ENCODE measurements at places on chromosomes 7 and 10. TPM values are rescaled to one million over a fixed set of nuclear protein-coding genes. Genes with fewer than 3 reads are reported as not detected.
A peak's percentile ranks its signal among the peaks of the same experiment; 100 is the strongest.

- no peaks in the 10 kb centered on the region for H3K27me3 ChIP-seq
- H3K36me3 ChIP-seq, result no peaks in the 10 kb centered on the region
- peak overlapping the region; percentile 48 for H3K27ac ChIP-seq
- no peak overlapping the region for H3K4me3 ChIP-seq
- peak; percentile 80 for DNase-seq
- peaks cover 36% of the 10 kb centered on the region for H3K4me1 ChIP-seq
These were observed 59.9 kb downstream of the MAP3K8 start for GRCh38 chr10:30493609-30494530.

DNA sequence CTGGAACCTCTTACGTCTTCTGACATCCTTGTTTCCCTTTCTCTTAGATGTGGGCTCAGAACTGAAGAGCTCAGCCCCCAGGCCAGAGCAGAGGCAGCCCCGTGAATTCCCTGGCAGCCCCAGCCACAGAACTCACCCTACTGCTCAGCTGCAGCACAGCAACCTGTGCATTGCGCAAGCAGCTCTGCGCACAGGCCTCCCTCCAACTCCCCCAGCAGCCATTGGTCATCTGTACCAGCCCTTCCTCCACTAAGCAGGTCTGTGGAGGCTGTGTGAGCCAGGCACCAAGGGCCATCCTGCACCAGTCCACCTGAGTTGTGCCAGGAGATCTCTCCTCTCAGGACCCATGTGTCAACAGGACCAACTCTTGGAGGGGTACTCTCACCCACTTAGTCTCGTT lies 54.5 kb downstream of the ZNF33B start:
- no peak for DNase-seq
- H3K36me3 ChIP-seq, result peaks cover 12% of the 10 kb centered on the region
- no peaks in the 10 kb centered on the region for H3K4me1 ChIP-seq
- no peak overlapping the region for H3K4me3 ChIP-seq
- H3K27me3 ChIP-seq, result no peaks in the 10 kb centered on the region
- no peak overlapping the region for H3K27ac ChIP-seq

EZH2 gene
- 3.5 TPM for total RNA-seq

GRCh38 chr7:17408245-17408903 lies 109.9 kb downstream of the AHR start:
- H3K4me3 ChIP-seq, result no peak overlapping the region
- H3K27ac ChIP-seq, result no peak overlapping the region
- DNase-seq, result peak; percentile 52
- no peaks in the 10 kb centered on the region for H3K36me3 ChIP-seq
- no peaks in the 10 kb centered on the region for H3K27me3 ChIP-seq
- peaks cover 28% of the 10 kb centered on the region for H3K4me1 ChIP-seq

- H3K27ac ChIP-seq, result no peak overlapping the region
- no peak overlapping the region for H3K4me3 ChIP-seq
- H3K36me3 ChIP-seq, result no peaks in the 10 kb centered on the region
- no peaks in the 10 kb centered on the region for H3K4me1 ChIP-seq
These were observed 12.3 kb downstream of the LRIT2 start for GRCh38 chr10:84213076-84213475.

DNA sequence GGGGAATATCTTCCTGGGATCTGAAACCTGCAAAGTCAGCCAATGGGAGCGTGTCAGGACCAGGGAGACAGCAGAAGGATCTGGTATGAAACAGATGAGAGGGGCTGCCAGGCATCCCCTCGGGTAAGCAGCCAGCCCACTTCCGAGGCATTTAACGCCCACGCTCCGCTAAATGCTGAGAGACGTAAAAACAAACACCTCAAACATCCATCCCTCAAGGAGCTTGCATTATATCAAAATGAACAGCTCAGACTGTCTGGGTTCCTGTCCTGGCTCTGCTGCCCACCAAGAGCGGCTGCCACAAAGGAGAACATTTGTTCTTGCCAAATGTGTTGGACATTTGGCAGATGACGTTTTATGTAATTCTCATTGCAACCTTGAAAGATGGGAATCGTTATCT lies 7.0 kb upstream of the SERPINE1 start:
- H3K4me3 ChIP-seq, result no peak overlapping the region
- no peaks in the 10 kb centered on the region for H3K36me3 ChIP-seq
- no peaks in the 10 kb centered on the region for H3K27me3 ChIP-seq
- no peak overlapping the region for H3K27ac ChIP-seq
- DNase-seq, result no peak

- H3K36me3 ChIP-seq, result no peaks in the 10 kb centered on the region
- no peak overlapping the region for H3K27ac ChIP-seq
These were observed 373.6 kb upstream of the GHITM start for GRCh38 chr10:83765731-83766130.

DNA sequence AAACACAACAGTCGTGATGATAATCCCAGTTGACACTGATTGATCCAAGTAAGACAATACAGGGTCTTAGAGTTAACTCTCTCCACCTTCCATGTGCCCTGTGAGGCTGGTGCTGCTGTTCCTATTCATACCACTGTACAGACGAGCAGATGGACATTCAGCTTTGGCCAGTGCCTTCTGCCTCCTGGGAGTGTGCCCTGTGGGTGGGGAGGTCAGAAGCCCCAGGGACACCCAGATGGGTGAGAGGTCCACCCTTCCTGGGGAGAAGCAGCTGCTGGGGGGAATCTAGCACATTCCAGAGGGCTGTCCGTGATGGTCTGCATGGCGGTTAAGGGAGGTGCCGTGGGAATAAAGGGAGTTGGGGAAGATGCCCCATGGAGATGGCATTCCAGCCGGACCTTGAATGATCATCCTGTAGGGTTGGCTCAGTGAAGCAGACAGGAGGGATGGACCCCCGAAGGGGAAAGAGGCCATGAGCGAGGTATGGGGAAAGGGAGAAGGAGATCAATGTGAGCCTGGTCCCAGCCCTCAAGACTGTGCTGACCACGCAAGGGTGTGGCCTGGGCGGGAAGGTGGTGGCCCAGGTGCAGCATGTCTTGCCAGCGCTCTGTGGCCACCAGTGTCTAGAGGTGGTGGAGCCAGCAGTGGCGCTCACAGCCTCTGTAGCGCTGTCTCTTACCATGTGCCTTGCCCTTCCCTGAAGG lies 74.0 kb downstream of the ADCY1 start:
- H3K36me3 ChIP-seq, result no peaks in the 10 kb centered on the region
- H3K4me1 ChIP-seq, result peaks cover 7% of the 10 kb centered on the region
- no peak for DNase-seq
- H3K27me3 ChIP-seq, result no peaks in the 10 kb centered on the region
- no peak overlapping the region for H3K4me3 ChIP-seq

DNA sequence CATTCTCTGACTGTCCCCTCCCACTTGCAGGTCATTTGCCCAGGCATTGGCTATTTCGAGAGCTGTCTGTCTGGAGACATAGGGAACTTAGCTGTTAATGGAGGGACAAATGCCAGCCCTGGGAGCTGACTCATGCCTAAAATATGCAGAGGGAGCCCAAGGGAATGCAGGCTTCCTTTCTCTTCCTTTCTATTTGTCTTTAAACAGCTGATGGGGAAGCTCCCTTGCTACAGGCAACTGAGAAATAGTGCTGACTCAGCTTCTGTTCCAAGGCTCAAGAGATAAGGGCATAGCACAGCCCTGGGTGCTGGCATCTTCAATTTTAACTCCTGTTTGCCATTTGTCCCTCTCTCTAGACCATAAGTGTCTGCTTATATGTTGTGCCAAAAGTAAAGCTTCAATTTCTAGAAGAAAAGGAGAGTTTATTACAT lies 82.7 kb upstream of the C1GALT1 start:
- DNase-seq, result peak; percentile 59
- no peaks in the 10 kb centered on the region for H3K36me3 ChIP-seq
- peaks cover 26% of the 10 kb centered on the region for H3K4me1 ChIP-seq

FFAR4 gene
- 13.7 TPM for total RNA-seq

DNA sequence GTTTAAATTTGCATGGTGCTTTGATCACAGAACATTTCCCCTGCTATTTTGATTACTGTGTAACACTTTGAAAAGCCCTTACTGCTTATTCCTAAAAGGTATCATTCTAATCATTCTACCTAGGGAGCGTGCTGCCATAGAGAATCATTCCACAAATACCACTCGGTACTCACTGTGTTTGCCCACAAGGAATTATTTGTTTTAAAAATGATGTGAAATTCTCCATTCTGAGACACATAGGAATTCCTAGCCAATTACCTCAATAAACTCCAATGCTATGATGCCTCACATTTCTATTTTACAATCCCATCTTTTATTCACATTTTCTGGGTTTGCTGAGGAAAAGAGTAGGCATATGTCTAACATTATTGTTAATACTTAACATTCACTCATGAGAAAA lies 16.2 kb upstream of the TES start:
- no peak for DNase-seq
- no peak overlapping the region for H3K4me3 ChIP-seq
- H3K27ac ChIP-seq, result no peak overlapping the region
- H3K36me3 ChIP-seq, result no peaks in the 10 kb centered on the region
- no peaks in the 10 kb centered on the region for H3K27me3 ChIP-seq

DNA sequence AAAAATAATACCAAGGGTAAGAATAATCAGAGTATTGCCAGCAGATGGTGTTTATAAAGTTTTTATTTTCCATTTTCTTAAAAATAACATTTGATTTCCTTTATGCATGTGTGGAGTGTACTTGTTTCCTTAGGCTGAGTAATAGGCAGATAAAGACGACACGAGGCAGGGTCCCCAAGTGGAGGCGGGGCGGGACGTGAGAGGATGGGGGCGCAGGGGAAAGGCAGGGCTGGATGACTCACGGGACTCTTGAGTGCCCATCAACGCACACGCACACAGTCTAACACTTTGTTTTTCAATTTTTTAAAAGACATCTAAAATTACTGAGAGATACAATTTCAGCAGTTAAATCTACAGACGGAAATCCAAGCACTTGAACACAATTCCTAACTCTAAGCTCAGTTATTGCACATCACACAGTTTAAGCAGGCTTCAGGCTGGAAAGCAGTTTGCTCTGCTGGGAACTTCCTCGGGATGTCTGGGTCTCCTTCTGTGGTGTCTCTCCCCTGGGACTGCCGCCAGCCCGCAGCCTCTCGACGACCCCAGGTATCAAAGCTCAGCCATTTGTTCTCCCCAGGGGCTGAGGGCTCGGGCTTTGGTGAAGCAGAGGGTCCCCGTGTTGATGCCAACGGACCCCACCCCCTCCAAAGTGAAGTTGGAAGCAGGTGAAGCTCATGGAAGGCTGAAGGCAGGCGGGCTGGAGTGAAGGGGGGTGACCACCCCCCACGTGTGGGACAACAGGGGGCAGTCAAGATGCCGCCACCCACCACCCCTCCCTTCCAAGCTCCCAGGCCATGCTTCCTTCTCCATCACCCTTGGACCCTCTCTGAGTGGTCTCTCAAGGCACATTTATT lies 29.1 kb downstream of the SPOCK2 start:
- H3K4me1 ChIP-seq, result no peaks in the 10 kb centered on the region
- H3K4me3 ChIP-seq, result no peak overlapping the region
- no peaks in the 10 kb centered on the region for H3K27me3 ChIP-seq
- H3K27ac ChIP-seq, result no peak overlapping the region

EFCAB10 gene
- 6.0 TPM for total RNA-seq

DNA sequence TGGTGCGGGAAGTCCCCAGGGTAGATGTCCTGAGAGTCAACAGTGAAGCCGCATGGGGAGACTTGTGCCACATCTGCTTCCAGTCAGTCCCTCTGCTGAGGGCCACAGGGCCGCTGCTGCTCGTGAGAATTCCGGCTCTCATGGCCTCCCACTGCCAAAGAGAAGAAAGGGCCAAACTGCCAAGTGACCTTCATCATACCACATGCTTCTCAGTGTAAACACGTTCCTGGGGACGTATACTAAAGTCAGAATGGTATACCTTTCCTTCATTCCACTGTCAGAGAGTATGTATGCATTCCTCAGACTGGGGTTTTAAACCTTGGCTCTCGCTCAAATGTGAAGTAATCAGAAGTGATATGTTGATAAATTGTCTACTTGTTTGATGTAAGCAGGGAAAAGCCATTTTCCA lies 52.8 kb upstream of the SEC61G start:
- H3K27ac ChIP-seq, result no peak overlapping the region
- H3K27me3 ChIP-seq, result no peaks in the 10 kb centered on the region
- no peaks in the 10 kb centered on the region for H3K36me3 ChIP-seq
- no peak overlapping the region for H3K4me3 ChIP-seq
- DNase-seq, result no peak

GRCh38 chr7:16264036-16264819 lies 157.1 kb downstream of the CRPPA start:
- no peak overlapping the region for H3K27ac ChIP-seq
- no peaks in the 10 kb centered on the region for H3K27me3 ChIP-seq
- H3K4me3 ChIP-seq, result no peak overlapping the region
- no peaks in the 10 kb centered on the region for H3K4me1 ChIP-seq
- H3K36me3 ChIP-seq, result no peaks in the 10 kb centered on the region
- DNase-seq, result no peak

GRCh38 chr10:4074545-4075407 lies 289.8 kb upstream of the KLF6 start:
- no peak for DNase-seq
- peaks cover 12% of the 10 kb centered on the region for H3K4me1 ChIP-seq
- H3K27ac ChIP-seq, result no peak overlapping the region
- H3K36me3 ChIP-seq, result no peaks in the 10 kb centered on the region

COBL gene
- 27.9 TPM for total RNA-seq

DNA sequence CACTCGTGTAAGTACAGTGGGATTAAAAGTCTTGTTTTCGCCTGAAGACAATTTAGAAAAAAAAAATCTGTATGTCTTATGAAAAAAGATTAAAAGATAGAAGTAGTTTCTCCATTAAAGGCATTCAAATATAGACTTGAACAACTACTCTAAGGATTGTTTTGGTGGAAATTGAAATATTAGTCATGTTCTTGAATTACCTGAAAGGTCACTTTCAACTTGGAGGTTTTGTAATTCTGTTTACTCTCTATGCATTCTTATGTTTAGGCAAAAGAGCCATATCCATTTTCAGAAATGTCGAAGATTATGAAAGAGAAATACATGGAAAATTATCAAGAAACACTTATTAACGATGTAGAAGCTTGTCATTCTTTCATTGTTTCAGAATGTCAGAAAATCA lies 373.7 kb downstream of the ARL4A start:
- H3K27me3 ChIP-seq, result no peaks in the 10 kb centered on the region
- no peak overlapping the region for H3K27ac ChIP-seq
- no peak for DNase-seq
- peaks cover 10% of the 10 kb centered on the region for H3K4me1 ChIP-seq

DNA sequence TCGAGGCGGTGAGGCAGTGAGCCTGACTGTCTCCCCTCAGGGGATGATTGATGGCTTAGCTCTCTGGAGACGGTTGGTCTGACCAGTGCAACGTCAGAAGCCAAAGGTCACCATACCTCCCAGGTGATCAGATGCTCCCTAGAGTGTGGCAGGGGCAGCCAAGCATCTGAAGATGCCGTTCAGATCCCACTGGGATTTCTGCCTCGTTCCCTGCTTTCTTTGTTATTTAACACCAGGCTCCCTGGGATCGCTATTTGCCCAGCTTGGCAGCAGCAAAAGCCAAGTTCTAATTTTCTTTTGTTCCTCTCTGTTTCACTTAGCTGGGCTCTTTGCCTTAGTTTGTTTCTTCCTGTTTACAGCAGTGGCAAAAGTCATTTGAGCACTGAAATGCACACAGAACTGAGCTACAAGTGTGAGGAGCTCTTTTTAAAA lies 53.5 kb upstream of the SVIL start:
- peak overlapping the region; percentile 82 for H3K27ac ChIP-seq
- no peak overlapping the region for H3K4me3 ChIP-seq

SPDYE18 gene
- 1.5 TPM for total RNA-seq

RADIL gene
- 9.7 TPM for total RNA-seq

ZSWIM8 gene
- 125 TPM for total RNA-seq
